ENCODE measurements at places on chromosomes 1 and 21. TPM values are rescaled to one million over a fixed set of nuclear protein-coding genes. Genes with fewer than 3 reads are reported as not detected.

Gene CFHR3
- 0.14 TPM for total RNA-seq

Gene TRIM46
- 2.4 TPM for total RNA-seq

Gene JAM2
- total RNA-seq, result not detected

Gene FAM229A
- total RNA-seq, result 3.9 TPM

Gene C8B
- total RNA-seq, result not detected

Gene PIK3CD
- total RNA-seq, result 7.1 TPM

Gene BACE2
- 23.2 TPM for total RNA-seq

Gene GBP5
- 0.09 TPM for total RNA-seq

Gene ZSCAN20
- 1.6 TPM for total RNA-seq

Gene GBP4
- 0.08 TPM for total RNA-seq

Gene GJA5
- not detected for total RNA-seq

Gene CCDC185
- total RNA-seq, result not detected

Gene PRELP
- 0.02 TPM for total RNA-seq

Gene B3GALT2
- not detected for total RNA-seq
